RWPE1 (cell line): ENCODE measurements at places on chromosomes 11 and 22.

- no peak for DNase-seq
Observed at GRCh38 chr11:34636127-34636526, 15.2 kb downstream of the EHF start.

- peak; percentile 62 for DNase-seq
Observed at GRCh38 chr11:61972672-61973475, 5.4 kb upstream of the FTH1 start.

DNA sequence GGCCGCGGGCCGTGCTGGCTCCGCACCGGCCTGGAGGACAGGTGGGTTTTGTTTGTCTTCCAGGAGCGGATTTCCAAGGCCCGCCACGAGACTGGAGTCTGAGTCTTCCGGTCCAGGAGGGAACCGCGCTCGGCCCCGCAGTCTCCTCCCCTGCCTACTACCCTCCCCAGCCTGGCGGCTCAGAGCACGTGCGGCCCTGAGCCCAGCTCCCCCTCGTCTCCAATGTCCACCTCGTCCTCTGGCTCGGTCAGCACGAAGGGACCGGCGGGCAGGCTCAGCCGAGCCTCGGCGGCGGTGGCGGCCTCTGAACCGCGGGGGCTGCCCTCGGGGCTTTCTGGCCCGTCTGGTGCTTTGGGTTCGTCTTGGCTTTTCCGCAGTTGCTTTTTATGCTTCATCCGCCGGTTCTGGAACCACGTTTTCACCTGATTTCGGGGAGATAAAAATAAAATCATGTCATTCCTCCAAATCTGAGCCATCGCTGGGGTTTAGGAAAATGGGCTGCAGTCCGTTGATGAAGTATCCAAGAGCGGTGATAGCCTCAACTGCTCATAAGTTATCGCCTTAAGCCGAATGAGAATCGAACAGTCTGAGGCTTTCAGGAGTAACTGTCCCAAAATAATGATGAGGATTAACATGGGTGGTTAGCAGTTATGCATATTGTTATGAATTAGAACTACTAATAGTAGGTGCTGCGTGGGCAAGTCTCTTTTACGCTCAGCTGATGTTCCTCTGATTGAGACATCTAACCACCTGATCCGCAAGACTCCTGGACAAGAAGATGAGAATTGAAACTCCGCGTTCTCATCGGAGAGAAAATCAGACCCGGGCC, 4.0 kb downstream of the BSX start:
- no peak for DNase-seq

DNA sequence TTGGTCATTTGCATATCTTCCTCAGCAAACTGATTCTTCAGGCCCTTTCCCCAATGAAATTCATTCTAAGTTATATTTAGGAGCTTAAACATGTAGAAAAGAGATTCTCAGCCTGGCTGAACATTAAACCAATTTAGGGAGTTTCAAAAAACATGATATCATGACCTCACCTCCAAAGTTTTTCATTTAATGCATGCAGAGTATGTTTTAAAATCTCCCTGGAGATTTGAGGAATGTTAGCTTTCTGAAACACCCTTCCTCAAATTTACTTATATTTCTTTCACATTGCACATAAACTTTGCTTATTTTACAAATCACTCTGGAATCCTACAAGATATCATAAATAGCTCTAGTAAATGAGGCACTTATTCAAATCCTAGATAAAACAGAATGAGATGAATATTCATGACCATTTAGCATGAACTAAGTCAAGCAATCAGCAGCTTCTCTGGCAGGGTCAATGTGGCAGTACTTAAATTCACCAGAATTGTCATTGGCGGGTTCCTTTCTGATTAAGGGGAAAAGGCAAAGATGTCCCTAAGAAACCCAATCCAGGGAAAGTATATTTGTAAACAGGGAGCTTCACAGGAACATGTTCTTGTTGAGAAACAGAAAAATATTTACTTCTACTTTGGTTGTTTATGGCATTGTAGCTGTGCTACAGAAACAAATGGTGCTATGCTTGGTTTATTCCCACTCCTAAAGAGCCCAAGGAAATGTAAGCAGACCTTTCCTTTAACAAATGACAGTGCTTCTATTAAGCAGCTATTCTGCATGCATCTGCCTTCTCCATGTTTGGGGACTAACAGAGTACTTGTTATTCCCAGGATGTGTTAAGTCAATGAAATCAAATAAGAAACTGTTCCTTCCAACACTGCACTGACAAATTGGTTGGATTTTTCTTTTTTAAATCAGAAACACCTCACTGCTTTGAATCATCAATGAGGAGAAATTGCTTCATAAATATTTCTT, 162.3 kb downstream of the C11orf87 start:
- no peak for DNase-seq

- DNase-seq: no peak
Observed at GRCh38 chr22:37243402-37244113, 511 bp downstream of the RAC2 start.

GRCh38 chr11:72621008-72621610, 53.1 kb downstream of the PDE2A start:
- DNase-seq: no peak

- DNase-seq: no peak
Observed at GRCh38 chr11:61771985-61772455, 19.6 kb downstream of the MYRF start.

DNA sequence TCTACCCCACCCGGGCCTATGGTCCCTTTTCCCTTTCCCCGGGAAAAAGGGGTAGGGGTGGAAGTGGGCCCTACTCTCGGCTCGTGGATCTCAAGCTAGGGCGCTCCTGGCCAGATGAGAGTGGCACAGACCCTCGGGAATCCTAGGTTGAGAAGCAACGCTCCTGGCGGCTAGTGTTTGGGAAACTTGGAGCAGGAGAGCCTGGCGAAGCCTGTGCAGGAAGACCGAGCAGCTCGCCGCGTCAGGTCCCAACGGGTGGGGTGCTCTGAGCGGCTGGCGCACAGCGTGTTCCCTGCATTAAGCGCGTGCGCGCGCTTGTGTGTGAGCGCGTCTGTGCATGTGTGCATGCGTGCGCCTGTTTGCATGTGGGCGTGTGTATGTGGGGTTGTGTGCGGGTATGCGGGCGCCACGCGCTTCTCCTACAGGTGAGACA, 7.1 kb upstream of the FLI1 start:
- peak; percentile 47 for DNase-seq

GRCh38 chr11:77542296-77542695, 47.5 kb upstream of the AQP11 start:
- DNase-seq: no peak

DNA sequence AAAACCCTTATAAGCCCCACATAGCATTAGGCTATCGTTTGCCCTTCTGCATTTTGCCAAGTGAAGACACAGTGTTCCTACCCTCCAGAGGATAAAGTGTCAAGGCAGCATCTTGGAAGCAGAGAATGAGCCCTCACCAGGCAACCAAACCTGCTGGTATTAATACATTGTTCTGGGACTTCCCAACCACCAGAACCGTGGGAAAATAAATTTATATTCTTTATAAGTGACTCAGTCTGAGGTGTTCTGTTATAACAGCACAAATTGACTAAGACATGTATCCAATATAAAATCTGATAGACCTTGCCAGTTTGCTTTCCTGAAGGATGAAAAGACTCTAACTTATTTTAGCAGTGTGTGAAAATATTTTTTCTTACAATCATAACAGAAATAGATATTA, 792.5 kb upstream of the LRRC4C start:
- no peak for DNase-seq

DNA sequence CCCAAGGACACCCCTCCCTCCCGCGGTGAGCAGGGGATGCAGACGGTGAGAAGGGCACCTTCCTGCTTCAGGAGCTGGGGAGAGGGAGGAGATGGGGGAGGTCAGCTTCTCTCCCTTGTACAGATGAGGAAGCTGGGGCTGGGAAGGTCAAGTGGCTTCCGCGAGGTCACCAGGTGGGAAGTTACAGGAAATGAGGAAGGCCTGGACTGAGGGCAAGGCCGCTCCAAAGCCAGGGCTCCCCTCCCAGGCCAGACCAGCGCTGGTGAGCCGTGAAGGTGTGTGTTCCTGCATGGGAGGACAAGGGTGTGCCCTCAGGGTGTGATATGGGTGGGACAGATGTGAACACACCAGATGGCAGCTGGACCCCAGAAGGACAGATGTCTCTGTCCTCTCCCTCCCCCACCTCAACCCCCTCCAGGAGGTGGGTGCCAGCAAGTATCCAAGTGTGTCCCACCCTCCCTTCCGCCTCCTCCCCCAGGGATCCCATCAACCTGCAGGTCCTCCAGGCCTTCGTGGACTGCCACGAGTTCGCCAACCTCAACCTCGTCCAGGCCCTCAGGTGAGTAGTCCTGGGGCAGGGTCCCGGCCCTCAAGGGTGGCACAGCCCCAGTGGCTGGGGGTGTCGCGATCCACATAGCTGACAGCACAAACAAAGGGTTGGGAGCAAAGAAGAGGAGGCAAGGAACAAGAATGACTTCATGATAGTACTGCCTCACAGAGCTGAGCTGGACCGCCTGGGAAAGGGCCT, 16.6 kb downstream of the CYTH4 start:
- no peak for DNase-seq
